ENCODE measurements at places on chromosomes 4 and X.

GRCh38 chrX:22314211-22314610, 41.5 kb downstream of the CBLL2 start:
- no peak for DNase-seq

GRCh38 chrX:149207518-149207917, 297.6 kb downstream of the IDS start:
- no peak for DNase-seq

- no peak for DNase-seq
These were observed 616.9 kb downstream of the FSTL5 start for GRCh38 chr4:161546902-161547301.

GRCh38 chrX:39874202-39874816, 223.4 kb downstream of the BCOR start:
- DNase-seq: no peak

- no peak for DNase-seq
These were observed at the start of gene MAGEE2 for GRCh38 chrX:75784680-75785491. MAGEE2 (minus strand) TSS chrX:75785254; CDS start chrX:75785051, 203 bp downstream.

DNA sequence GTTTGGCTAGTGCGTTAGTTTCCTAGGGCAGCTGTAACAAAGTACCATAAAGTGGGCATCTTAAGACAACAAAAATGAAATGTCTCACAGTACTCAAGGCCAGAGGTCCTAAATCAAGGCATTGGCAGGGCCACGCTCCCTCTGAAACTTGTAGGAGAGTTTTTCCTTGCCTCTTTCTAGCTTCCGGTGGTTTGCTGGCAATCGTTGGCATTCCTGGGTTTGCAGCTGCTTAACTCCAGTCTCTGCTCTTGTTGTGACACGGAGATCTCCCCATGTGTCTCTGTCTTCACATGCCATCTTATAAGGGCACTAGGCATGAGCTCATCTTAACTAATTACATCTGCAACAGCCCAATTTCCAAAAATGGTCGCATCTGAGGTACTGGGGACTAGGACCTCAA, 362.0 kb upstream of the BOD1L1 start:
- DNase-seq: no peak

DNA sequence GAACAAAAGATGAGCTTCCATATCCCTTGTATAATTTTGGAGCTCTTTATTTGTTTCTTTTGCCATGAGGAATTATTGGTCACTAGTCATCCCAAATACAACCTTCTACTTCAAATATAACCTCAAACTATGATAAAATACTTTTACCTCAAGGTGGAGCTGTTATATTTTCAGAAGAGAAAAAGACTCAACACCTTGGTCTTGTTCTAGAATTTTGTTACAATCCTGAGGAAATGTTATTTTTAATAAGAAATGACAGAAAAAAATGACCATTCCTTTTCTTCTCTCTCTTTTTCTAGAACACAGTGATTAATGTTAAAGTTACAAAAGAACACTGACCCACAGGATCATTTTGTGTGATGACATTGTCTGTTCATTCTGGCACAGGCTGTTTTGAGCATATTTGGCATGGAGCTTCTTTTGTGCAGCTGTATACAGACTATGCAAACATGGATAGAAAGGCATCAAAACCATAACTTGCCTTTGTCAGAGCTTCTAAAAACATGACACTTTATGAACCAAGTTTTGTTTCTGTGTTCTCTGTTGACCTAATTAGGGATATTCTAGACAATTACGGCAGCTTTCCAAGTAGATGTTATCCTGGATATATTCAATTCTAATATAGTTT, 159.6 kb upstream of the CTSO start:
- DNase-seq: no peak

- no peak for DNase-seq
These were observed 79.8 kb downstream of the RLIM start for GRCh38 chrX:74534569-74535038.

DNA sequence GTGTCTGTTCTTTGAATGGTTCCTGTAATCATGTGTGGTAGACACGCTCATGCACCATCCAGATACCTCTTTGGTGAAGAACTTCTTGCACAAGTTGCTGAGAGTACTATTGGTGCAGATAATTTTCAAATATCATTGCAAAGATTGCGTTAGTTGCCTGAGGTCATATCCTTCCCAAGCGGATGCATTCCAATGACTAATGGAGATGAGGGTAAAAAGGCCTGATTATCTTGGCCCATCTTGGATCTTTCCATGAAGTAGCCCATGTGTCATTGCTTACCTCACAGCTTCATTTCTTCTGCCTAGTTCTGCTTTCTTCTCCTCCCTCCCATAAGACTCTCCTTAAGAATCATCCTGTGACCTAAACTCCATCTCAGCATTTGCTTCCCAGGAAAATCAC, 384.9 kb upstream of the CNKSR2 start:
- DNase-seq: no peak

- DNase-seq: no peak
These were observed 162.2 kb downstream of the DCHS2 start for GRCh38 chr4:154329268-154329868.

GRCh38 chr4:187555174-187555573, 440.4 kb upstream of the ZFP42 start:
- DNase-seq: no peak

- peak; percentile 62 for DNase-seq
These were observed 155.5 kb downstream of the PDGFRA start for GRCh38 chr4:54384563-54384962.

DNA sequence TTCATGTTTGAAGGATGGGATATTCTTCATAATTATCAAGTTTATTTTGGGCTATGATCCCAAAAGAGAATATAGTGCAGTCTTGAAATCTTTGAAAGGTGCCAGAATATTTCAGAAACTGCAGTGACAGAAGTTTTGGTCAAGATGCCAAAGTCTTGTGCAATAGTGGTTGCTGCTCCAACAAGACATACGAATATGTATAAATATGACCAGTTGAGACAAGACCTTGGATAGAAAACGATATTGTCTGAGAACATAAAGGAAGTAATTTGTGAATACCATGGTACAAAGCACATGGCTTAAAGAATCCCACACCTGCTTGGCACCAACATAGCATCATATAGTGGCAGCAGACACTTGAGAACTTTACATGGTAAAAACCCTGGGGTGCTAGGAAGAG, 48.6 kb upstream of the AMELX start:
- DNase-seq: peak; percentile 50

- no peak for DNase-seq
These were observed 1280.8 kb downstream of the PCDH7 start for GRCh38 chr4:32000846-32001488.

- DNase-seq: no peak
These were observed 43.1 kb upstream of the MTM1 start for GRCh38 chrX:150525061-150525919.

GRCh38 chr4:76546759-76547742, 112.0 kb downstream of the SHROOM3 start:
- peak; percentile 73 for DNase-seq

DNA sequence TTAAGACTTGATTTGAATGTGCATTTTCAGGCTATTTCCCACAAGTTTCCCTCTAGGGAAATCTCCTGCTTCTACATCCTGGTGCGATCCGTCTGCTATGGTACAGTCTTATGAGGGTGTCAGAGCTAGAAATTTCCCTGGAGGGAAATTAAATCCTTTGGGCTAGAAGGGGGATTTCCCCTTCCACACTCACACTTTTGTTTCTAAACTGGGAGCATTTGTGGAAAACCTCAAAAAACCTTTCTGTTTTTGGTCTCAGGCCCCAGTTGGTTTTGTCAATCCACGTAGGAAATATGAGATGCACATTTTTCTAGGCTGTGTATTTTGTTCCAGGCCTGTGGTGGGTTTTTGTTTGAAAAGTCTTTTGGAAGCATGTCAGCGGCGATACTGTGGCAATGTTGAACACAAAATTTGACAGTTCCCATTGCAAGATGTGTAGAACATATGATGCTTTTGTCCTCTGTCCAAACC, 17.8 kb downstream of the HMGB3 start:
- no peak for DNase-seq

- no peak for DNase-seq
These were observed 52.8 kb upstream of the CCSER1 start for GRCh38 chr4:90074322-90074886.

- DNase-seq: no peak
These were observed 119.7 kb downstream of the PCDH7 start for GRCh38 chr4:30839583-30840520.

- DNase-seq: no peak
These were observed 900.3 kb downstream of the PCDH7 start for GRCh38 chr4:31620476-31620875.

DNA sequence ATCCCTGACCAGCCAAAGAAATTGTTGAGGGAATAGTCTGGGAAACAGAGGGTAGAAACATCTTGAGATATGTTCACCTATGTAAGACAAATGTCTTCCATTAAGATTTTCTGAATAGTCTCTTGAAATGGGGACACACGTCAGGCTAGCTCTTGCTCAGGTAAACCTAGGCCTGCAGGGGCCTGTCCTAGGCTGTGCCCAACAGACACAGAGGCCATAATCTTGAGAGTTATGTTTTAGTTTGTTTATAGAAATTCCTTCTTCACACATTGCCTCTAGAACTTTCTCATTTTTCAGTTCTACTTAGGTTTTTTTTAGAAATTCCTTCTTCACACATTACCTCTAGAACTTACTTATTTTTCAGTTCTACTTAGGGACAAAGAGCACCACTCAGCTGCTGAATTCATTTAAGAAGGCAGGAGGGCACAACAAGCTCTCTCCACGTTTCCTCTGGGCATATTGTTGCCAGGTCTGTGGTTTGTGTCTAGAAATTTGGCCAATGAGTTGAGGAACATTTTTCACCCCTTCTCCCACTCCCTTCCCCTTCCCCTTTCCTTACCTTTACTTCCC, 94.9 kb downstream of the ARHGAP24 start:
- DNase-seq: no peak

GRCh38 chrX:43750248-43750676, 94.2 kb downstream of the MAOA start:
- peak; percentile 78 for DNase-seq

DNA sequence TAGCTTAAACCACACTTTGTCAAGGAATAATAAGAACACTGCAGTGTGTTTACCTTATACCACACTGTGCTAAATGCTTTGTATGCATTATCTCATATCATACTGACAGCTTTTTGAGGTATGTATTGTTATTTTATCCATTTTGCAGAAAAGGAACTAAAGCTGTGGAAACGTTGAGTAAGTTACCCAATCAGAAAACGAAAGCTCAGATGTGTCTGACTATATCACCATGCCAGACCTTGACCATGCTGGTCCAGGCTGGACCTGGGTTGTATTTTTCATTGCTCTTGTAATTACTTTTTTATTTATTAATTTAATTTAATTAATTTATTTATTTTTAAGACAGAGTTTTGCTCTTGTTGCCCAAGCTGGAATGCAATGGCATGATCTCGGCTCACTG, 2.1 kb downstream of the HSD17B11 start:
- DNase-seq: no peak

DNA sequence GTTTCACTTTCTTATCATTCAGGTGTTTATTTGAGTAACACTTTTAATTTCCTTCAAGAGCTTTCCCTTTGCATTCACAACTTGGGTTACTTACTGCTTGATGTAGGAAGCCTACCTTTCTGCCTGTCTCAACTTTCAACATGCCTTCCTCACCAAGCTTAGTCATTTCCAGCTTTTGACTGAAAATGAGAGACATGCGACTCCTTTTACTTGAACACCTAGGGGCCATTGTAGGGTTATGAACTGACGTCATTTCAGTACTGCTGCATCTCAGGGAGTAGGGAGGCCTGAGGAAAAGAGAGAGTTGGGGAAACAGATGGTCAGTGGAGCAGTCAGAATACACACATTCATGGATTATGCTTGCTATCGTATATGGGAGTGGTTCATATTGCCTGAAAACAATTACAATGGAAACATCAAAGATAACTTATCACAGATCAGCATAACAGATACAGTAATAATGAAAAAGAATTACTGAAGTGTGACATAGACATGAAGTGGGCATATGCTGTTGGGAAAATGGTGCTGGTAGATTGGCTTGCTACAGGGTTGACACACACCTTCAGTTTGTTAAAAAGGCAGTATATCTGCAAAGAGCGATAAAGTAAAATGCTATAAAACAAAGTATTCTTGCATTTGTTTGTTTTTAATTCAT, 25.7 kb downstream of the USP53 start:
- DNase-seq: peak; percentile 8

DNA sequence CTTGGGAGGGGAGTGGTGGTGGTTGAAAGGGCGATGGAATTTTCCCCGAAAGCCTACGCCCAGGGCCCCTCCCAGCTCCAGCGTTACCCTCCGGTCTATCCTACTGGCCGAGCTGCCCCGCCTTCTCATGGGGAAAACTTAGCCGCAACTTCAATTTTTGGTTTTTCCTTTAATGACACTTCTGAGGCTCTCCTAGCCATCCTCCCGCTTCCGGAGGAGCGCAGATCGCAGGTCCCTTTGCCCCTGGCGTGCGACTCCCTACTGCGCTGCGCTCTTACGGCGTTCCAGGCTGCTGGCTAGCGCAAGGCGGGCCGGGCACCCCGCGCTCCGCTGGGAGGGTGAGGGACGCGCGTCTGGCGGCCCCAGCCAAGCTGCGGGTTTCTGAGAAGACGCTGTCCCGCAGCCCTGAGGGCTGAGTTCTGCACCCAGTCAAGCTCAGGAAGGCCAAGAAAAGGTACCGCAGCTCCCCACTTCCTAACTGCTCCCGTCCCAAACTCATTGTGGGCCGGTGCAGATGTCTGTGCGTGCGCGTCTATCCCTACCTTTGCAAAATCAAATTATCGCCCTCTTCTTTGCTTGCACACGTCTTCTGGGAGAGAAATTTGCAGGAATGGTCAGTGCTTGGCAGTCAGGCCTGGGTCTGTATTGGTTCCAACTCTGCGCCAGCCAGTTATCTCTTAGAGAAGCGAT, 533 bp downstream of the IL15 start:
- DNase-seq: peak; percentile 76

- DNase-seq: no peak
These were observed 1420.2 kb downstream of the PCDH18 start for GRCh38 chr4:136112116-136112515.

DNA sequence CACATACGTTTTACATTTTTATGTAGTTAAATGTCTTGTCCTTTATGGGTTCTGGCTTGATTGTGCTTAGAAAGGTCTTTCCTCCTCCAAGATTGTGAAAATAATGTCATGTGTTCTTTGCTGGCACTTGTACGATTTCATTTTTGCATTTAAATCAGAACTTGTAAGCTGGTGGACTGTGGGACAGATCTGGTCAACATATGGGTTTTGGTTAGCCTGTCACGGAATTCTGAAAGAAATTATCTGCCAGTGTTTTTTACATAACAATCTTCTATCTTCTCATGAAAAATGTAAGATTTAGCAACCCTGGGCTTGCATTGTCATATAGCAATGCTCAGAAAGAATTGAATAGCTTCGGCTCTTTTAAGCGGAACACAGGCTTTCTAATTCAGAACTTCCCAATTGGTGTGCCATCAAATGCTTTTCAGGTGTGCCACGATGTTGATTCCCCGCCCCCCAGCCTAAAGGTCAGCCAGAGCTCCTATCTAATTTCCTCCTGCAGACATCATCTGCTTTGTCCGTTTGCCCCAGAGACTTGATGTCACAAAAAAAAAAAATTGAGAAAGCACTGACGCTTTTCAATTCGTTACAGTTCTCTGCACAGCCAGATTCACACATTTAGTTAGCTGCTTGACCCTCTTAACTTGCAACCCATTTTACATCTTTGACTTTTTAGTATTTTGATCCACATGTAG, 16.2 kb downstream of the AFF1 start:
- no peak for DNase-seq

- no peak for DNase-seq
These were observed 17.5 kb downstream of the VEGFD start for GRCh38 chrX:15366506-15367352.

- no peak for DNase-seq
These were observed 286.5 kb downstream of the STK32B start for GRCh38 chr4:5337731-5338130.

Measured in stomach (tissue), 19 donors.